ENCODE measurements at places on chromosomes 4 and X.

DNA sequence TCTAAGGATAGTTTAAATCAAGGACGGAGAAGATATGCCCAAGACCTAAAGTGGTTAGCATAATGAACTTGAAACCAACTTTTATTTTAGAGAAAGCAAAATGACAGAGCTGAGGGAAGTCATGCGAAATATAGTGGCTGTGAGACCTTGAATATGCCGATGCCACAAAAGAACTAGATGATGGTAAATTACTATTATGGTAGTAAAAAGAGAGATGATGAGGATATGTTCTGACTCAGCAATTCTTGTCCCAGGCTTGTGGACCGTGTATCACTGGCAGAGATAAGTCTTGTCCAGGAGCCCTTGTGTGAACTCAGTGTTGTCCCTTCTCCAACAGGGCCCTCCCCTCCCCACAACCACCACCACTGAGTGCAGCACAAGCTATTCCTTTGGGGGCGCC lies 1605.6 kb upstream of the TENM3 start:
- DNase-seq, result no peak

- no peak for DNase-seq
These were observed 216.8 kb downstream of the GRID2 start for GRCh38 chr4:92520563-92520962.

DNA sequence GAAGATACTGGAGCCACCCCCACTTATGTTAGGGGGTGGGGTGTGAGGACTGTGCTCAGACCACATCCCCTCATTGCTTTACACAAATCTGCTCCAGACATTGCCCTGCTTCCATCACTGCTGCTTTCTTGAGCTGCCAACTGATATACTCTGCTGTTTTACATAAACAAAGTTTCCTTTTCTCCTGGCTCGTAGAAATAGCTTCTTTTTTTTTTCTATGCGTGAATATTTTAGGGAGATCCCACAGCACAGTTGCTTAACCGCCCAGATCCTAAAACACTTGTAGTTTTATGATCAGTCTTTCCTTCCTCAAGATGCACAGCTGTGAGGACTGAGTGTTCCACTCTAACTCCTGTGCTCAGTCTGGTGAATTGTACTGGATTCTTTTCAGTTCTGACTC lies 768.4 kb downstream of the PCDH18 start:
- DNase-seq, result no peak

DNA sequence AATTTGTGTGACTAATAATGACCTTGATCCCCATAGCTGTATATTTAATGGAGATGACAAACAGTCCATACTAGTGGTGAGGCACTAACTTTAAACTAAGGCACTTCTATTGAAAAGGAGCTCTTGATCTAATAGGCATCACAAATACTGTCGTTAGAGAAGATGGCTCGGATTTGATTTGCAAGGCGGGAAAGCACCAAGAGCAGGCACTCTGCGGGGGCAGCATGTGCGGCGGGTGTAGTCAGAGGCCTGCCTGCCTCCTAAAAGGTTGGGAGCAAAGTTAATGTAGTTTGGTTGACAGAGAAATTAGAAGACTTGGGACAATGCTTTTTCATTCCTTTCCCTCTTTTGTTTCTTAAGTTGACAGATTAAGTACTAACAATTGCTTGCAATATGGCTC lies 278.8 kb downstream of the CFAP299 start:
- no peak for DNase-seq

DNA sequence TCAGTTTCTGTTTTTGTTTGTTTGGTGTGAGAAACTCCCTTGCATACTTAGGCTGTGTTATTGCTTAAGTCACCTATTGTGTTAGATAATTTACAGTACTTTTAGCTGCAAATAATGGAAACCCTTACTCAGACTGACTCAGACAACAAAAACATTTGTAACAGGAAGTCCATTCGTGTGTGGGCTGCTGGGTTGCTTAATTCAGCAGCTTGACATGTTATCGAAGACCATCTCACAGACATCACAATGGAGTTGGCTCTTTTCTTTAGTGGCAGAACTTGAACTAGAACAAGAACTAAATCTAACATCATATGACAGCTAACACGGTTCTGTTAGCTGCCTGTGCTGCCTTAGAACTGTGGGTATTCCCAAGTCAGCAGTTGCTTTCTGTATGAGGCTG lies 9.9 kb upstream of the GABRE start:
- no peak for DNase-seq

- no peak for DNase-seq
These were observed 1602.4 kb downstream of the STIM2 start for GRCh38 chr4:28462766-28463700.

GRCh38 chr4:126558596-126558995 lies 1074.2 kb upstream of the INTU start:
- DNase-seq, result no peak

DNA sequence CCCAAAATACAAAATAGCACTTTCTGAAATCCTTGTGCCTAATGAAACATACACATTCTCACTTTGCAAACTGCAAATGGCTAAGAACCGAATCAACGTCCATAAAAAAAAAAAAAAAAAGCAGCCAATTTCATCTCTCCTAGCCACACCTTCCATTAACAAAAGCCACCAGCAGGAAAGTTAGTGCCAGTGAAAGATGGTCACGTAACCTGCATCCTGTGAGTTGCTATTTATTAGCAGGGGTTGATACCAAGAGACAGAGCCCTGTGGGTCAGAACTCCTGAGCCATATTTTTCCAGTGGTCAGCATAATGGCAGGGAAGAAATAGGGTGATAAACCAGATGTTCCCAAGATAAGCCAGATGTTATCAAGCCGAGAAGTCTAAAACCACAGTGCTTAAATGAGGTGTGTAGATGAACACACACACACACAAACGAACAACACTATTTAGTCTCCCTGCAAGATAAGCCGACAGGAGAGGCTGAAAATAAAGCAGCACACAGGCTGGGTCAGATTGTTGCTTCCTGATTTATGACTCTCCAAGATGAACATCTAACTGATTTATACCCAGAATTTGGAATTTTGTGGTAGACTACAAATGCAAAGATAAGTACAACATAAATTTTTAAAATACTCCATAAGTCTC lies 11.5 kb downstream of the PPARGC1A start:
- no peak for DNase-seq

DNA sequence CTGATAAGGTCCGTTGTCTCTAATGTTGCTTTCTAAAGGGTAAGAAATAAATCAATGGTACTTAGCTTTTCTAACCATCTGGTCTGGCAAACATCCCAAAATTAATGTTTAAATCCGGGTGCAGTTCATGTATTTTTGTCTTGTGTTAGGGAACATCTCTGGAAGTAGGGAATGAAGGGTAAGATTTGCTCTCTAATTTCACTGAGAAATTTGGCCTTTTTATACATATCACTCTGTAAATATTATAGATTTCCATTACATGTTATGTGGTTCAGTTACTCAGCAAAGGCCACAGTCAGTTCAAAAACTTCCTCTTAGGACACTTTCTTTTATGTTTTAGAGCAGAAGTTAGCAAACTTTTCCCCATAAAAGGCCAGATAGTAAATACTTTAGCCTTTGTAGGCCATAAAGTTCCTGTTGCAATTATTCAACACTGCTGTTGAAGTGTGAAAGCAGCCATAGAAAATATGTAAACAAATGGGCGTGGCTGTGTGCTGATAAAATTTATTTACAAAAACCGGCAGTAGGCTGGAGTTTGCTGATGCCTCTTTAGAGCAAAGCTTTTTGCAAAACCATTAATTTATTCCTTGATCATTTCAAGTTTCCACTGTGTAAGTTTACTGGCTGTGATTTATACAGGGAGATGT lies 218.1 kb downstream of the ANTXR2 start:
- peak; percentile 11 for DNase-seq

DNA sequence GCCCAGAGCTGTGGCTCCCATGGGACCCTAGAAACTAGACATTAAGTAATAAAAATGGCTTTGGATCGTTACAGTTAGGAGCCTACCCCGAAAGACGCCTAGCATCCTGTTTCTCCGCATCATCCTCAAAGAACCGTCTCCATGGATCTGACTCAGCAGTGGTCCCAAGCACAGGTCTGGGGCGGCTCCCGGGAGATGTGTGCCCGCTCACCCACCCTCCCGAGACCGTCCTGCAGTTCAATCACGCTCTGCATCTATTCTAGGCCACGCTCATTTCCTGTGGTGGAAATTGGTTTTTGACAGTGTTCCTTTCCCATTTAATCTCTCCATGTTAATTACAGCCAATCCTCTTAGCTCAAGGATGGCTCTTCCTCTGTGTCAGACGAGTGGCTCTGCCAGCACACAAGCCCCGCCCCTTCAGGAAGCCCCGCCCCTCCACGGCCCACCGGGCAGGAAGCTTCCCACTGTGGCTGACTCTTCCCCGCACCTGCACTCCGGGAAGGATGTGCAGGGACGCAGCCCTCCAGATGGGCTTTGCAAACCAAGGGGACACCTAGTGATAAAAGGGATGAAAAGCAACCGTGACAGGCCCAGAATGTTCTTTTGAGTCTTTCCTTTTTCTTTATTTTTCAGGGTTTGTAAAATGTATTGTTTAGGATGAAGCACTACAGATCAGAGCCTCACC lies 34.5 kb upstream of the HELT start:
- peak; percentile 26 for DNase-seq

DNA sequence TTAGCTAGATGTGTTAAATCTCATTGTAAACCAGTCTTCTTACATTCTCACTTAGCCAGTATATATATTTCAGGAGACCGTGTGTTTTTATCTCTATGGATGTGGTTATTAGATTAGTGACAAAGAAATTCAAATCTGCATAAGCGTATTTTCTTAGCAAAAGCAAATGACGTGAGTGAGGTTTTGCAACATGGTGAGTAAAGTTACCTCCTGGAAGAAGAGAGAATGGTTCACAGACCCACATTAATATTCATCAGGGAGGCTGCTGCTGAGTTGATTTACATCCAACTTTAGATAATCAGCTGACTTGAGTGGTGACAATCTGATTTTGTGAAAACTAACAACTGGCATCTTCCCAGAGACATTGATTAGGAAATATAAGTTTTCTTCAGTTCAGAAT lies 589.9 kb upstream of the GALNT7 start:
- DNase-seq, result no peak

- no peak for DNase-seq
These were observed 204.2 kb downstream of the GPC3 start for GRCh38 chrX:133781174-133781573.

GRCh38 chrX:69556060-69557011 lies 52.2 kb downstream of the NALF2 start:
- DNase-seq, result no peak

DNA sequence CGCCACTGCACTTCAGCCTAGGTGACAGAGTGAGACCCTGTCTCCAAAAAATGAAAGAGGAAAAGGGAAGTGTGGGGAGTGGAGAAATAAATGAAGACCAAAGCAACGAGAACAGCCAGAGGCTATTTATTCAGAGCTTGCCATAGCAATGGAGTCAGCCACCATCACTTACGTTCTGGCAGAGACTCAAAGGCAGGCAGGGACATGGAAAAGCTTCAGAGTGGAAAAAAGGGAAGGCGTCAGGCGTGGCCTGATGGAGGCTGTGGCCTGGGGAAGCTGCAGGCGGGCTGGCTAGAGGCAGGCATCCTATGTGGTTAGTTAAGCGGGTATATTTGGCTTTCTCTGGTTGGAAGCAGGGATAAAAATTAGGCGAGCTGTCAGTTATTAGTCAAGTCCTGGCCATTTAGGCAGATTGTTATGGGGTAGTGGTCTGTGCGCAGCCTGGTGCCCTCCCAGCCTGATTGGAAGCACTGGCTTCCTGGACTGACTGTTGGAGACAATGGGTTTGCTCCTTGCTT lies 73.3 kb downstream of the DCTD start:
- DNase-seq, result peak; percentile 0

GRCh38 chr4:185207466-185207865 lies 1.9 kb upstream of the SNX25 start:
- no peak for DNase-seq

GRCh38 chr4:102501447-102501696 lies 213 bp downstream of the NFKB1 start:
- DNase-seq, result no peak

DNA sequence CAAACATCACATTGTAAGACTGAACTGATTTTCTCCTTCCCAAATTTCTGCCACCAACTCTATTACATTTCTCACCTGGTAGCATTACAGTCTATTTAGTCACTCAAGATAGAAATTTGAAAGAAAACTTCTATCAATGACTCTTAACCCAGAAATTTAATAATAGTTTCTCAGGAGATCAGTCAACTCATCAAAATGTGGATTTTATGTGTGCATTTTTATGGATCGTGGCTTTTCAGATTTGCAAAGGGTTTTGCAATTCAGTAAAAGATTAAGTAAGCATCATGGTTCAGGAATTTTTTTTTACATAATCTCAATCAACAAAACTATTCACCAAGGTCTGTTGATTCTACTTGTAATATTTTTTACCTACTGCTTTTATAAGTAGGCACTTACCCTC lies 111.1 kb downstream of the CFAP299 start:
- DNase-seq, result no peak

DNA sequence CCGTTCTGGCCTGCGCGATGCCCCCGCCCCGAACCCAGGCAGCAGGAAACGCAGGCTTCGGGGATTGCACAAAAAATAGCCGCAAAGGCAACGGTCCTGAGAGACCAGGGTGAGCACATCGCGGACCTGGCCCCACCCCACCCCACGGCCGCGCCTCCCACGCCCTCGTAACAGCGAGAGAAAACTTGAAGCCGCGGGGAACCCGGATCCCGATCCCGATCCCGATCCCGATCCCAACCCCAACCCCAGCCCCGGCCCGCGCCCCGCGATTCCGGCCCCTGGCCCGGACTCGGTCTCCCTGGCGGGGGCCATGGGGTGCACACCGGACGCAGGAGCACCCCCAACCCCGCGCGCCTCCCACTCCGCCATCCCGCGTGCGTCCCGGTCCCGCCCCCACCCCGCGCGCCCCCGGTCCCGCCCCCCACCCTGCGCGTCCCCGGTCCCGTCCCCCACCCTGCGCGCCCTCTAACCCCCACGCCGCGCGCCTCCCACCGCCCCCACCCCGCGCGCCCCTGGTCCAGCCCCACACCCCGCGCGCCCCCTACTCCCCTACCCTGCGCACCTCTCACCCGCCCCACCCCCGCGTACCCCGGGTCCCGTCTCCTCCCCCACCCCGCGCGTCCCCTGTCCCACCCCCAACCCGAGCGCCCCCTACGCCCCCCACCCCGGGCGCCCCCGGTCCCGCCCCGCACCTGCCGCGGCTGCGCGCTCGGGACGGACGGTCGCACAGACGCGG lies 29.0 kb downstream of the NOP14 start:
- DNase-seq, result no peak

DNA sequence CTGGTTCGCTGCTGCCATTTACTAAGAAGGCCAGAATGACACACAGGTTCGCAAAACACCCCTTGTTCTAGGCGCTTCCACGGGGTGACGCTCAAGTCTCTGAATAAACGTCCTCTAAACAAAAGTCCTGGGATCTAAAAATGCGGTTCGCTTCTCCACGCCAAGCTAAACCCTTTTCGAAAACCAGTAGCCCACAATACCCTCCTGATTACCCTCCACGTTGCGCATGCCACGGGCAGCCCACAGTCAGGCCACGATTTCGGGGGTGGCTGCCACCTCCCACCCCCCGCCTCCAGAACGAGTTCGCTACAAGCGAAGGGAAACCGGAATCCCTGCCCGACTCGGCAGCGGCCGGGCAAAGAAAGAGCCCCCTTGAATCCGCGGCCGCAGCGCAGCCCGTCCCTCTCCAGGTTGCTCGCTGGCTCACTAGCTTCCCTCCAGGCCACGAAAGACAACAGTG lies 423 bp downstream of the RPL39 start:
- no peak for DNase-seq

Measured in NCI-H1105 treated with DMSO at 0.1 percent for 48 hours (cell line).